ENCODE measurements at places on chromosomes 7 and 10.

DNA sequence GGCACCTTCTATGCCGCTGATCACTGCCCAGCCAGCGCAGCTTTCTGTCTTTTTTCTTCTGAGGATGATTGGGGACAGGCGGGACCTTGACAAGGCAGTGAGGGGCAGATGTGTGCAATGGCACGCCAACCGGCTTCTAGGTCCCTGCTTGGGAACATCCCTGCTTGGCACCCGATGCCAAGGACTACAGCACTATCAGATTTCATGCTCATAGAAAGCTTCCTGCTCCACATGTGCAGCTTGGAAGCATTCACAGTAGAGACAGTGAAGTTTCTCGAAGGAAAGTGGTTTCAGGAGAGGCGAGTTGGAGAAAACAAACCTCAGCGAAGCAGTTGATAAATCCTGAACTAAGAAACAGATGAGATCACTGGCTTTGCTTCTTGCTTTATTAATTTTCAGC lies 267.5 kb upstream of the HABP2 start:
- DNase-seq, result no peak

GRCh38 chr7:10913457-10913856 lies 60.2 kb upstream of the PHF14 start:
- DNase-seq, result no peak

- no peak for DNase-seq
Observed at GRCh38 chr10:18473424-18474117, 177.8 kb downstream of the NSUN6 start.

GRCh38 chr7:26868841-26869495 lies 4.6 kb upstream of the SKAP2 start:
- DNase-seq, result no peak

- no peak for DNase-seq
Observed at GRCh38 chr7:81155654-81156373, 237.0 kb upstream of the SEMA3C start.

GRCh38 chr7:114086914-114087652 lies 168.3 kb upstream of the PPP1R3A start:
- DNase-seq, result no peak

GRCh38 chr7:157097569-157097968 lies 41.2 kb upstream of the UBE3C start:
- no peak for DNase-seq

DNA sequence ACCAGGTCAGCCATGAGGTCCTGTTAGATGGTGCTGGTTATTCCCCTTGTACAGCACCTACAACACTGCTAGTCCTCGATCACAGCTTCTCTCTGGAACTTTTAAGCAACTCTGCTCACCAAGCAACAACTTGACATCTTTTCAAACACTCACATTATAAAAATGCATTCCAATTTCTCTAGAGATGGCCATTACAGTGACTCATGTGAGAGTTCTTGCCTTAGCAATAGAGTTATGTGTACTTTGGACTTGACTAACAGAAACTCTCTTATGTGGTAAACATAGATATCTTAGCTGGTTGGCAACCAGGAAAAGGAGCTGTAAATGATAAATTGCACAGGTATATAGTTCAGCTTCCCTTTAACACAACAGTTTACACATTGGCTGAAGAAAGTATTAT lies 122.2 kb downstream of the PDE1C start:
- no peak for DNase-seq

- DNase-seq, result no peak
Observed at GRCh38 chr10:71916827-71917226, 47.4 kb upstream of the CHST3 start.

GRCh38 chr10:86079088-86079487 lies 287.5 kb downstream of the GRID1 start:
- no peak for DNase-seq

GRCh38 chr7:25180592-25180923 lies 47.7 kb downstream of the NPVF start:
- DNase-seq, result no peak

DNA sequence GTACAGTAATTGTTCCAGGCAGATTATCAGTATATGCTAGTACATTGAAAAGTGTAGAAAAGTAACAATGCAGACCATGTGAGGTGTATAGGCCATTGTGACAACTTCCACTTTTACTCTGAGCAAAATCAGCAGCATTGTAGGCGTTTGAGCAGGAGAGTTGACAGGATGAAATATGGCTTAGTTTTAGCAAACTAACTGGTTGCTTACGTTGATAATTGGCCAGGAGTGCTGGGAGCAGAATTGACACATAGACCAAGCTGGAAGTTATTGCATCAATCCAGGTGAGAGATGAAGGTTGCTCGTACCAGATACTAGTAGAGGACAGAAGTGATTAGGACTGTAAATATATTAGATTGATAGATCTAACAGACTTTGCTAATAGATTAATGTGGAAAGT lies 46.0 kb downstream of the LCOR start:
- DNase-seq, result no peak

DNA sequence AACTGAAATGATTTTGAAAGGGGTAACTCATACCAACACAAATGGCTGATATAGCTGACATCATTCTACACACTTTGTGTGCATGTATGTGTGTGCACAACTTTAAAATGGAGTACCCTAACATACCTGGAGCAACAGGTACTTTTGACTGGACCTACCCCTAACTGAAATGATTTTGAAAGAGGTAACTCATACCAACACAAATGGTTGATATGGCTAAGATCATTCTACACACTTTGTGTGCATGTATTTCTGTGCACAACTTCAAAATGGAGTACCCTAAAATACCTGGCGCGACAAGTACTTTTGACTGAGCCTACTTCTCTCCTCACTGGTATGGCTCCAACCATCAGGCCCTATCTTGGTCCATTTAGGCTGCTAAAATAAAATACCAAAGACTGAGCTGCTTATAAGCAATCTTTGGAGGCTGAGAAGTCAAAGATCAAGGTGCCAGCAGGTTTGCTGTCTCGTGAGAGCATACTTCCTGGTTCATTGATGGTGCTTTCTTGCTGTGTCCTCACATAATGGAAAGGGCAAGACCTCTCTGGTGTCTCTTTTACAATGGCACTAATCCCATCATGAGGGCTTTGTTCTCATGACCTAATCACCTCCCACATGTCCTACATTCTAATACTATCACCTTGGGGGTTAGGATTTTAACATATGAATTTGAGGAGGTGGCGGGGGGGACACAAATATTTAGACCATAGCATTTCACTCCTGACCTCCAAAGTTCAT lies 173.3 kb downstream of the CFTR start:
- DNase-seq, result no peak

- DNase-seq, result no peak
Observed at GRCh38 chr10:1149793-1150637, 93.8 kb downstream of the WDR37 start.

- DNase-seq, result no peak
Observed at GRCh38 chr10:10661176-10661575, 356.5 kb upstream of the CELF2 start.

DNA sequence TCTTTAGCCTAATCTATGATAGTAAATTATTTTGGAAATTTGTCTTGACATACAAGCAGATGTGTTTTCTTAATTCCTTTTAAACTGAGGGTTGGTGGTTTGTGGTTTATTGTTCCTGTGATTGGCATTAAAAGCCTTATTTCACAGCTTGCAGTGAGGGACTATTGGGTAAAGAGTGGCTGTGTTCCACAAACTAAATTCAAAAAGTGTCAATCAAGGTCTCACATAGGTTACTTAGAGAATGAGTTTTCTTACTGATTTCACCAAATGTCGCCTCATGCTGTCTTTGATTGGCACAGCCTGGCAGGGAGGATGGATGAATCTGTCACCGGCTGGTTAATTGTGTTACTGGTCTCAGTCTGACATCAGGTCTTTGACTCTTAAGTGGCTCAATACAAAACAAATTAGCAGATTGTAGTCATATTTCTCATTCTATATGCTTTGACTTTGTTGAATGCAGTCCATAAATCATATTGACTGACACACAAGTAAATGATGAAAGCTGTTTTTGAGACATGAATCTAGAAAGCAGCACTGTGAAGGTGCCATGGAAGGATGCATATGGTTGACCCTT lies 66.8 kb upstream of the CYP26C1 start:
- no peak for DNase-seq

DNA sequence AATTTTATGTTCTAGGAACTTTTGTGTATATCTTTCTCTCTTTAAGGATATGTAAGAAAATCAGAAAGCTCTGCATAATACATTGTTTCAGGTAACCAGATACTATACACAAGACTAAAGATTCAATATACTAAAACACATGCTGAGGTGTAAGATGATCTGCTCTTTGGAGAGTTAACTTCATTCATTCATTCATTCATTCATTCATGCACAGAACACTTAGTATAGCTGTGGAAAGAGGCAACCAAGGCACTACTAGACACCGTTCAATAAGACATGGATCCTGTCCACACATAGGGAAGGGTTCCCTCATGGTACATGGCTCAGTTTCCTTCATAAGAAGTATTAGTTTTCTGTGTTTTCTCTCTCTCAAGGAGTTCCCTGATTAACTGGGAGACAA lies 207.6 kb upstream of the AOAH start:
- DNase-seq, result no peak

GRCh38 chr10:35388682-35389081 lies 52.4 kb downstream of the CCNY start:
- no peak for DNase-seq

- no peak for DNase-seq
Observed at GRCh38 chr7:121030308-121030707, 41.8 kb downstream of the CPED1 start.

GRCh38 chr7:17638727-17639126 lies 301.6 kb downstream of the SNX13 start:
- no peak for DNase-seq

GRCh38 chr7:3908153-3908552 lies 607.1 kb downstream of the SDK1 start:
- no peak for DNase-seq

- DNase-seq, result no peak
Observed at GRCh38 chr10:110115784-110116520, 91.5 kb upstream of the MXI1 start.

GRCh38 chr7:157017149-157017548 lies 6.7 kb upstream of the MNX1 start:
- DNase-seq, result no peak

DNA sequence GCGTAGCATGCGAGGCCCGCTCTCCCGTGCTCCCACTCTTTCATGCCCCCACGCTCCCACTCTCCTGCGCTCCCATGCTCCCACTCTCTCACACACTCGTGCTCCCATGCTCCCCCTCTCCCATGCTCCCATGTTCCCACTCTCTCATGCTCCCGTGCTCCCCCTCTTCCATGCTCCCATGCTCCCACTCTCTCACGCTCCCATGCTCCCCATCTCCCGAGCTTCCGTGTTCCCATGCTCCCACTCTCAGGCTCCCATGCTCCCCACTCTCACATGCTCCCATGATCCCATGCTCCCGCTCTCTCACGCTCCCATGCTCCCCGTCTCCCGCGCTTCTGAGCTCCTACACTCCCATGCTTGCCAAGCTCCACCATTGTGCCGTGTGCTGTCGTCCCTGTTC lies 84.4 kb upstream of the ANLN start:
- no peak for DNase-seq

DNA sequence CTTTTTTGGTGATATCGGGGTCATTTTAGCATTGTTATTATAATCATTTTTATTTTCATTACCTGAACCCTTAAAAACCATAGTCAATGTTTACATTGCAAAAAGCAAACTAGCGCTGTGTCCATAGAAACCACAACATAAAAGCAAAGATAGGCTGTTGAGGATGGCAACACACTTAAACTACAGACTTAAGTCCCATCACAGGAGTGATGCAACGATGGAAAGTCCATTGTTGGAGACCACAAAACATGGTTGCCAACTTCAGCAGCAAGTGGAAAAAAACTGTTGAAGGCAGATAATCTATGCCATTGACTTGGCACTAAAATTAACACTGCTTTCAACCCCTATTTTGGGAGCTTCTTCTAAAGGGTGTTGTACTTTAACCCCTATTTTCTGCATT lies 398.8 kb upstream of the IGFBP3 start:
- no peak for DNase-seq

GRCh38 chr7:123533553-123533917 lies 860 bp downstream of the IQUB start:
- DNase-seq, result no peak

- no peak for DNase-seq
Observed at GRCh38 chr7:157278167-157278790, 58.5 kb upstream of the DNAJB6 start.

GRCh38 chr7:90621125-90621746 lies 25.1 kb downstream of the CDK14 start:
- no peak for DNase-seq

- DNase-seq, result peak; percentile 15
Observed at GRCh38 chr7:131745390-131746248, 189.2 kb upstream of the PODXL start.

- DNase-seq, result no peak
Observed at GRCh38 chr10:32893434-32893833, 64.6 kb downstream of the ITGB1 start.

GRCh38 chr10:69407621-69408301 lies 9.0 kb downstream of the TACR2 start:
- DNase-seq, result no peak

GRCh38 chr7:140439359-140439758 lies 35.5 kb downstream of the RAB19 start:
- no peak for DNase-seq

- DNase-seq, result no peak
Observed at GRCh38 chr7:18552943-18553604, 57.5 kb downstream of the HDAC9 start.

DNA sequence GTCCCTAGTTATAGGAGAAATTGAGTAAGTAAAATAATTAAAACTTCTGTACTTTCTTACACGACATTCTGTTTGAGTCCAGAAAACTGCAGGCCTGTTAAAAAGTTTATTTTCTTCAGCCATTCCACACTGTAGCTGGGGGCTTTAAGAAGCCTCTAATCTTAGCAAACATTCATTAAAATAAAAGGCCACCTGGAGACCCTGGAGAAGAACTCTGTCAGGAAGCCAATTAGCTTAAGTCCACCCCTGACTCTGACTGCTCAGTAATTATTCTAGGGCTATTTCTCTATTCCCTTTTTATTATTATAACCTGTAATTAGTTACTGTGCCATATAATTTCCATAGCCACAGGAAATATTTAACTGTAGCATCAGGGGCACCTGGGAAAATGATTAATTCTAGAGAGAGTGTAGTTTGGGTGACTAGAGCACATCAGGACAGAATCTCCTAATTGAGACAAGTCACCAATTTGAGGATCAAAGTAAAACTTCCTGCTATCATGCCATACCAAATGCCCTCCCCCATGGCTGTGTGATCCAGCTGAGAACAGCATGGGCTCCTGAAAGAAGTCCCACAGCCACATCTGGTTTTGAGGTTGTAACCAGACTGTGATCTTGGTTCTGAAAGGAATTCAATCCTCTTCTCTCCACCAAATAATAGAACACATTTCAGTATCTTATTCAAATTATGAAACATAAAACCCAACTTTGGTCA lies 1302.3 kb downstream of the XPNPEP1 start:
- no peak for DNase-seq
